ENCODE measurements at places on chromosomes 3 and 15.

DNA sequence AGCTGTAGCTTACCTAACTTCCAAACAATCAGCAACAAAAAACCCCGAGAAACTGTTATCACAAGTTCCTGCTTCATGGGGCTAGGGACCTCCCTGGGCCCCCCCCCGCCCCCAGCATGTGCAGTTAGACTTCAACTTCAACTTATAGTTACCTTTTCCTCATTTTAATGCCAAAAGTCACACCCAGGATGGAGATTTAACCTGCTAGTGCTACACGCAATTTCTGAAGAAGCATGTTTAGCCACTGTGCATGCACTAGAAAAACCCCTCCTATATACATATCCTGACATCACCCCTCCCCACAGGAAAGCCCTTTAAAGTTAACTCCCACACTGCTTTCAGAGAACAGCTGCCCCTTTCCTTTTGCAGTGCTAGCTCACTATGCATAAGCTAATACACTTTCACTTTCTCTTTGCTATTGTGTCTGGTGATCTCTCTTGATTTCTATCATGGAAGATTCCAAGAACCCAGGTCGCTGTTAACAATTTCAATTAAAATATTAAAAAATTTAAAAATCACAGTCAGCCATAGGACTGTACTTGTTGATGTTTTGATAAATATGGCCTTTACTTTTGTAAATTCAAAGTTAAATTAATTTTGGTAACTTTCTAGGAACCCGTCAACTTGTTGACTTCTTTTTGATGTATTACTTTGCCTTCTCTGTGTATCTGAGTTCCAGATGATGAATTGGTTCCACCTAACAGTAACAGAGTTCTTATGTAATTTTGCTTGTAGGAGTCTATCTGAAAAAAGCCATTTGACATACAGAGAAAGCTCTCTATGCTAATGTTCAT lies 75.2 kb upstream of the ACAD9 start:
- DNase-seq, result peak; percentile 89

DNA sequence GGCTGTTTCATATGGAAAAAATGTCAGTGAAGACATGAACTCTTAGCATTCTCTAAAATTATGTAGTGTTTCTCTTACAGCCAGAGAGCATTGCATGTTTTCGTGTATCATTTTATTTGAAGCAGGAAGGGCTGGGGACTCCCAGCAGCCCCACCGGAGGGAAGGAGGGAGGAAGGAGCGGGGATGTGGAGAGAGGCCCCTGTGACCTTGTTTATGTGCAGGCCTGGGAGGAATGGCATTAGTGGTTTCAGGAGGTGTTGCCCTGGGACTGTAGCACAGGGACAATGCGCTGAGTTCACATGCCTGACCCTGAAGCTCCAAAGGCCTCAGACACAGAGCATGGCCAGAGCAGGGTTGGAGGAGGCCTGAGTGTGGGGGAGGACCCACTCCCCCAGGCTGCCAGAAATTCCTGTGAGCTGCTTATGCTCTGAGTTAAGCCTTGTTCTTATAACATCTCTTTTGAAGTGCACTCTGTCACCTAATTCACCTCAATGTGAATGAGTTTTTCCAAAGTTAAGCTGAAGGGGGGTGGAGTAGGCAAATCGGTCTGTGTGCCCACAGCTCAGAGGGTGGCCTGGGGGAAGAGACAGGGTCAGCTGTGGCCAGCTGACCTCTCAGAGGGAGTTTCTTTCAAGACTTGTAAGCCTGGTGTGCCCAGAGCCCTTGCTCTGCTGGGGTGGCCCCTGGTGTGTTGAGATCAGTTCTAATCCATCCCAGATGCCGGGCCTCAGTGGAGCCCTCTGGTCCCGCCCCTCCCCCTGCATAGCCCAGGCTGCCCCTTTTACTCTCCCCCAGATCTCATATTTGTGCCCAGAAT lies 3.9 kb upstream of the RNU6-1 start:
- DNase-seq, result peak; percentile 42

- no peak for DNase-seq
These were observed 357 bp upstream of the MAN2C1 start for GRCh38 chr15:75368689-75369239.

- no peak for DNase-seq
These were observed 575.8 kb downstream of the RSL24D1 start for GRCh38 chr15:54620916-54621315.

DNA sequence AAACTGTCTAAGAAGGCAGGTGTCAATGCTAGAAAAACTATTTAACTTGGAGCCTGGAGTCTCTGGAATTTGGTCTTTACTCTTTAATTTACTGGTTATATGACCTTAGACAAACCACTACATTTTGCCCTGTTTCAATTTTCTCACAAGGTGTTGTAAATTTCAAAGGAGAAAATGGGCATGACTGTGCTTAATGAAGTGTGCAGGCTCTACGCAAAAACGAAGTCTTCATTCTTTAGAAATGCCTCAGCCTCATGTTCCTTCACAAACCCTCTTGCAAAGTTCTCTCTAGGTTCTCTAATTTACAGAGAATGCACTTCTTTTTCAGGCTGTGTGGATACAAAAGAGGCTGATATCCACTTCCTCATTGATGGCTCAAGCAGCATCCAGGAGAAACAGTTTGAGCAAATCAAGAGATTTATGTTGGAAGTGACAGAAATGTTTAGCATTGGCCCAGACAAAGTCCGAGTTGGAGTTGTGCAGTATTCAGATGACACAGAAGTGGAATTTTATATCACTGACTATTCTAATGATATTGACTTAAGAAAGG lies 39.1 kb downstream of the COL6A5 start:
- no peak for DNase-seq

- DNase-seq, result no peak
These were observed 451.4 kb downstream of the WDR72 start for GRCh38 chr15:53307952-53308624.

GRCh38 chr15:69338535-69339213 lies 40.0 kb downstream of the PAQR5 start:
- DNase-seq, result no peak

- DNase-seq, result peak; percentile 72
These were observed 219.9 kb upstream of the IGF1R start for GRCh38 chr15:98428253-98428989.

GRCh38 chr3:36751326-36751725 lies 13.0 kb downstream of the DCLK3 start:
- DNase-seq, result no peak

DNA sequence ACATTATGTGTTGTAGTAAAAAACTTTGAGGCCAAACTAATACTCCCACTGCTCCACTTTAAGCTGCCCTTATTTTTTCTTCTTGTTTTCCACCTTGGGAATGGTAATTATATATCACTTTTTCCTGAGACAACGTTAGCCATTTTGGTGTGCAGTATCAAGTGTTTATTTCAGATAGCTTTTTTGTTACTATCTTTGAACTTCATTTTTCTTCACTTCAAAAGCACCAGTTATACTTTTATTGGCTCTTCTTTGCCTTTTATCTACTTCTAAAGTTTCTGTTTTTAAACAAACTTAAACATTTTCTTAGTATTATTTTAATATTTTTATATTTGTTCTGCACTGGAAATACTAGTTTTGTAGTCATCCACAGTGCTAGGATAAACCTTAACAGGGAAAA lies 6.5 kb downstream of the TOPAZ1 start:
- no peak for DNase-seq

GRCh38 chr15:38225381-38225780 lies 27.3 kb upstream of the SPRED1 start:
- DNase-seq, result no peak

GRCh38 chr3:38114052-38114874 lies 22.7 kb downstream of the ACAA1 start:
- no peak for DNase-seq

DNA sequence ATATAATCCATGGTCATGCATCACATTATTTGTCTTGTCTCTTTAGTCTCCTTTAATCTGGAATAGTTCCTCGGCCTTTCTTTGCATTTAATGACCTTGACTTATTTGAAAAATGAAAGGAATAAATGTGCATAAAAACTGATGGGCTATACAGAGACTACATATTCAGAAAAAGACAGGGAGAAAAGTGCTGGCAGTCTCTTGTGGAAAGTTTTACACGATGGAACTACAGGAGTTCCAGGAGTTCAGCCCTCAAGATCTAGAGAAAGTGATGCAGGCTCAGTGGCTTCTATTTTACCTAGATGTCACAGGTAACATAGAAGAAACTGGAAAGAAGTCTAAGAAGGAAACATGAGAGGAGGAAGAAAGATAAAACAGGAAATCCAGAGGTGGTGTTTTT lies 7.6 kb upstream of the ABTB1 start:
- no peak for DNase-seq

DNA sequence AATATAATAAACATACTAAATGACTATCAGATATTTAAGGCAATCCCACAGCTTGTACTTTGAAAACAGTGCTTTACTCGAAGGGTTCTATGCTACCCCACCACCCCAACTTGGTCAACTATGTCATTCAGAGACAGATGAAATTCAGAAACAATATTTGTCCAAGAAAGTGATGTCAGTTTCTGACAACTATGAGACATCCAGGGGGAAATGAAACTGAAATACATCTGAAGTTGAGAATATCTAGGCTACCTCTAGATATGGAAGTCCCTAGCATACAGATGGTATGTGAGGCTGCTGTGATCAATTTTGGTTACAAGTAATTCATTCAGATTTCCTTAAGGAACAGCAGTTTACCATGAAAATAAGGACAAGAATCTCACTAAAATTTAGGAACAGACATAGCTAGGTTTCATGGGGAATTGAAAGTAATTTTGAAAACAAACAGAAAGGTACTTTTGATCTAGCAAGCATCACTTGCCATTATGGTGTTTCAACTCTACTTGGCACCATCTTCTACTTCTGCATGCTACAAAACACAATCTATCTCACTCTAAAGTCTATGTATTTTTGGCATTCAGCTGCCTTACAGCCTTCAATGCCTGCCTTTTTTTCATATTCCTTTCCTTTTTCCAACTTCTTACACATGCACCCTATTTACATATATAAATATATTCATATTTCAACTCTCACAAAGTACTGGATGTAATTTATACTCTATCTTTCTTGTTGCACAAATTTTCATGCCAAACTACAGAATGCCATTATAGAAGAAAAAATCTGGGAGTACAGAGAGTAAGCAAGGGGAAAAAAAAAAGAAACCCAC lies 21.7 kb downstream of the ATG3 start:
- no peak for DNase-seq

- peak; percentile 48 for DNase-seq
These were observed 52.5 kb downstream of the CPN2 start for GRCh38 chr3:194298331-194299227.

GRCh38 chr3:185960522-185961288 lies 22.9 kb upstream of the TRA2B start:
- no peak for DNase-seq

GRCh38 chr3:188000361-188000861 lies 153.5 kb upstream of the LPP start:
- DNase-seq, result no peak

GRCh38 chr15:89051875-89052274 lies 36.4 kb upstream of the ABHD2 start:
- DNase-seq, result no peak

- no peak for DNase-seq
These were observed 6.5 kb downstream of the CCDC33 start for GRCh38 chr15:74242441-74243185.

- no peak for DNase-seq
These were observed 495.1 kb upstream of the SGO1 start for GRCh38 chr3:20680990-20681628.

DNA sequence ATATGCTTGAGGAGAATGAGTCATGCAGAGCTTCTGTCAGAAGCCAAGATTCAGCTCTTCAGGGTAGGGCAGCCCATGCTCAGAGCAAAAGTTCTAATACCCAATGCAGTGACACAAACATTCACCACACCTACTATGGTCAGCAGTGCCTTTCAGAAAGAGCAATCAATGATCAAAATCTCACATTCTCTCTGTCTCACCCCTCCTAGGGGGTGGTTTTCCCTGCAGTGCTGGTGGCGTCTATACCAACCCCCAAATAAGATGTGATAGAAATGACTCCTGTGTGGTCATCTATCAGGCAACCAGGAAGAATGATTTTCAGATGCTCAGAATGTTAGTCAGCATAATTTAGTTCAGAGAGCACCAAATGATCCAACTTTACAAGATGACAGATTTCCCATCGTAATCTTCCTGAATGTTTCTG lies 385.3 kb downstream of the NTRK3 start:
- DNase-seq, result no peak

GRCh38 chr3:155742349-155742965 lies 2.4 kb downstream of the PLCH1 start:
- no peak for DNase-seq

DNA sequence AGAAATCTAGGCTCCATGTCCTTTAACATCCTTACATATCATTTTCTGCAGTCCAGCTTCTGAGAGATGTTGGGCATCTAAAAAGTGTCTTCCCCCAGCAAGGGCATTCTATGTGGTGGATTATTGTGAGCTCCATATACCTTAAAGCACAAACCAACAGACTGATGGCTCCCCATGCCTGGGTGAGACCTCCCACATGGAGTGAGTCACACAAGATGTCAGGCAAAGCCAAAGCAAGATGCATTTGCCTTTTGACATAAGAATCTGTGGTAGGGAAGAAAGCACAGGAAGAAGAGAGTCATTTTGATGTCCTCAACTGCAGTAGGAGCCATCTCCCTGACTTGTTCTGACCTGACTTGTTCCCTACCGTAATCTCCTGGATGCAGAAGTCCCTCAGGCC lies 238.7 kb upstream of the EIF1B start:
- no peak for DNase-seq

- no peak for DNase-seq
These were observed 78.9 kb downstream of the GTF2E1 start for GRCh38 chr3:120821426-120821825.

- no peak for DNase-seq
These were observed 93.9 kb downstream of the PLOD2 start for GRCh38 chr3:146067048-146067447.

GRCh38 chr15:90729261-90729660 lies 12.1 kb downstream of the BLM start:
- peak; percentile 46 for DNase-seq

GRCh38 chr15:29921130-29921601 lies 98.9 kb upstream of the TJP1 start:
- no peak for DNase-seq

DNA sequence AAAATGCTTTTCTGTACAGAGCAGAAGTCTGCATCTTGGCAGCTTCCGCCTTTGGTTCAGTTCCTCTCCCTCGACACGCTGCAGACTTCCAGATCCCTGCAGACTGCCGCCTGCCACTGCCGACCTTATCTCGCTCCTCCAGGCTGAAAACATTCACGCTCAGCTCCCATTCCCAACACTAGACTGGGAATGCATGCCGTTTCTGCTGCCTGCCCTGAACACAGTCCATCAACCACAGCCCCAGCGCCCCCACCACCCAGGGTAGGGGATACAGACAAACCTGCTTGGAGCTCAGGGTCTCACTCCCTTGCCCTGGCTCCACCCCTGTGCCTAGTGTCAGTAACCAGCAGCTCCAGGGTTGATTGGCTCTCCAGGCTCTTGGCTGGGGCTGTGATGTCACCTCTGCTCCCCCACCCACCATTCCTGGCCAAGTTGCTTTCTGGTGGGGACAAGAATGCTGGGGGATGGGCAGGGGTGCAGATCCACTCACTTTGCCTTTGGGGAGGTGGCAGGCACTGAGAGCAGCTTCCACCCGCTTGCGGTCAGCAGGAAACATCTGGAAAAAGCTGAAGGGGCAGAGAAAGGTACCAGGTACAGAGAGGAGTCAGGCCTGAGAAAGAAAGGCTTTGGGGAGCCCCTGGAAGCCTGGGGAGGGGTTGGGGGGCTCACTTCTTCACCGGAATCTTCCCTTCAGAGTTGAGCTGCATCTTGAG lies 6.1 kb downstream of the PLCB2 start:
- no peak for DNase-seq

Measured in NB4 (cell line).